Transverse colon (tissue), 4 donors: ENCODE measurements at places on chromosomes 2 and 18.

GRCh38 chr2:125634662-125635061, 1021.3 kb upstream of the GYPC start:
- DNase-seq, result no peak

GRCh38 chr18:48376406-48376805, 32.8 kb downstream of the ZBTB7C start:
- no peak for DNase-seq

- no peak for DNase-seq
These were observed 68.7 kb upstream of the EDAR start for GRCh38 chr2:109057686-109058085.

GRCh38 chr18:23068570-23069310, 66.5 kb upstream of the CABLES1 start:
- no peak for DNase-seq

- no peak for DNase-seq
These were observed 128.6 kb downstream of the TSN start for GRCh38 chr2:121884078-121884477.

GRCh38 chr18:6441200-6441599, 26.5 kb upstream of the L3MBTL4 start:
- DNase-seq, result no peak

- DNase-seq, result no peak
These were observed 40.3 kb upstream of the ATP8B1 start for GRCh38 chr18:57843386-57843785.

- no peak for DNase-seq
These were observed 1.4 kb downstream of the FAM171B start for GRCh38 chr2:186695081-186695756.

DNA sequence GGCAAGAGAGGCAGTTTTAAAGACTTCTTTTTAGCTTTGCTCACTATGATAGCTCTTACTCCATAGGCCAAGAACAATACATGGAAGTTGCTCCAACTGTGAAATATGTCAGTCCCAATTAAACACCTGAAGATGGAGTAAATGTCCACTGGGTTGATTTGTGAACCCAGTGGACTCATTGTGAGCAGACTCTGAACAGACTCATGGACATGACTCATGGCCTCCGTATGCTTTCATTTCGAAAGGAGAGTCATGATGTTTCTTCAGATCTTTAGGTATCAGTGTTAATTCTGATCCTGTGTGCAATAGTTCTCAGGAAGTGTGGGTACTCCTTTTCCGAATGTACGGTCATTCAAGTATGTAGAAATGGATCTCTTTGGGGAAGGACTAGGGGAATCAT, 5.4 kb upstream of the CWC22 start:
- DNase-seq, result no peak

DNA sequence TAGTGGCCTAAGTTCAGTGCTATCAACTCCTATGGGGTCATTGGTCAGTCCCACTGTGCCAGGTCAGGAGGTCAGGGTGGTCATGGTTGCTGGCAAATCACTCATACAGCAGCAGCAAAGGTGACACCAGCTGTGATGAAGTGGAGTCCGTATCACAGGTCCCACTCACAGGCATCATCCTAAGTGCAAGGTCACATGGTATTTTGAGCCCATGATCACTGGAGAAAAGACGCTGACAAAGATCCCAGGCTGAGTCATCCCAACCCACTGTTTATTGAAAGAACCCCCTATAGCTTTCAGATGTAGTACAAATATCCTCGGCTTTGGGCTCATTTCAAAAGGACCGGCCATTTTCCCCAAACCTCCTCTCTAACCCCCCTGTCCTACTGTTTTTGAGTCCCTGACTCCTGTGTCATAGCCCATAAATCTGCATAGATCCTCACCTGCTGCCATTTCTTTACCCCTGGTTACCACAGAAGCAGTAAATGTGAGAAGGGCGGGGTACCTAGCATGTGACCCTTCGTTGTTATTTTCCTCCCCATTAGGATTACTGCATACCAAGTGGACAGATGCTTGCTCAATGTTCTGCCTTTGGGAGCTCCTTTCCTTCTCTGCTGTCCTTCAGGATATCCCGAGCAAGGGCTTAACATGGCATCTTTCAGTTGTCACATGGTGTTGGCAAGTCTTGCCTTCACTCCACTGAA, 107.7 kb downstream of the COL6A3 start:
- no peak for DNase-seq

GRCh38 chr18:58186258-58186948, 142.4 kb downstream of the NEDD4L start:
- DNase-seq, result no peak

GRCh38 chr2:98160554-98160953, 73.6 kb downstream of the VWA3B start:
- no peak for DNase-seq

DNA sequence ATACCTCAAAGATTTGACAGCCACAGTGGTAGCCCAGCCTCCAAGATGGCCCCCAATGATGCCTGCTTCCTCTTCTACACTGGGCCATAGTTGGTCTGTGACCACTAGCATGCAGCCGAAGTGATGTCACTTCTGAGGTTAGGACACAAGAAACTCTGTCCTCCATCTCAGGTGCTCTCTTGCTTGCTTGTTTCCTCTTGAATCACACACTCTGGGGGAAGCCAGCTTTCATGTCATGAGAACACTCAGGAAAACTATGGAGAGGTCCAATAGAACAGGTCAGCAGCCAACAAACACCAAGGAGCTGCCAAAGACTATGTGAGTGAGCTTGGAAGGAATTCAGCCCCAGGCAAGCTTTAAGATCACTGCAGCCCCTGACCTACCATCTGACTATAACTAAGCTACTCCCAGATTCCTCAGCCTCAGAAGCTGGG, 3.3 kb upstream of the ADAM17 start:
- no peak for DNase-seq

- DNase-seq, result no peak
These were observed 131.5 kb upstream of the PGAP1 start for GRCh38 chr2:197057959-197058358.

DNA sequence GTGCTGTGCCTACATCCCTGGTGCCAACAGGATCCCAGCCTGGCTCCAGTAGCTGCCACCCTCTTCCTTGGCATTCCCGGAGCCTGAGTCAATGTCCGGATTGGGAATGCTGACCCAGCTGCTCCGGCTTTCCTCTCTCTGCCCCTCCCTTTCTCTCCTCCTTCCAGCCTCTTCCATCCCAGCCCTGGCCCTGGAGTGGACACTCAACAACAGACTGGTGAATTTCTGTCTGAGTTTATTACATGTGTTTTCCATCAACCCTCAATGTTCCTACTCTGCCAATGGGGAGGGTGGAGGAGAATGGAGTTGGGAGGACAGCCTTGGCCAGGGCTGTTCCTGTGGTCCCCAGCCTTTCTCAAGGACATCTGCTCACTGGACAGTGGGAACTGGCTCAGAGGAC, 917 bp upstream of the PRKAG3 start:
- DNase-seq, result no peak

- DNase-seq, result peak; percentile 73
These were observed 401.2 kb downstream of the GALR1 start for GRCh38 chr18:77650799-77651385.

GRCh38 chr2:123073371-123073770, 951.7 kb upstream of the CNTNAP5 start:
- no peak for DNase-seq

- no peak for DNase-seq
These were observed 103.9 kb upstream of the DCC start for GRCh38 chr18:52236131-52236530.

GRCh38 chr2:72576861-72577260, 249.0 kb downstream of the EXOC6B start:
- no peak for DNase-seq

- no peak for DNase-seq
These were observed 52.7 kb downstream of the TAF1B start for GRCh38 chr2:9895669-9896590.

DNA sequence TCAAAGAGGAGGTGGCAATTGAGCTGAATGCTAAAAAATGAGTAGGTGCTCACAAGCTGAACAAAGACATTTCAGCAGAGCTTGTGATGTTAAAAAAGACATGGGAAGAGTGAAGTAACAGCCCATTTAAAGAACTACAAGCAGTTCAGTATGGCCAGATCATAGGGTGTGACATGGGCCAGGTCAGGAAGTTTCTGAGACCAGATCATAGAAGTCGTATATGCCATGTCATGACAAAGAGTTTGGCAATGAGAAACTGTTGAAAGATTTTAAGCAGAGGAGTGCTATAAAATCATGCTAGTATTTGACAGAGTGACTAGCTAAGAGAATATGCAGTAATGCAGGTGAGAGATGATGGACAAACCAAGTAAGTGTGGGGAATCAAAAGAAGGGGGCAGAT, 7.3 kb upstream of the PELI1 start:
- no peak for DNase-seq

DNA sequence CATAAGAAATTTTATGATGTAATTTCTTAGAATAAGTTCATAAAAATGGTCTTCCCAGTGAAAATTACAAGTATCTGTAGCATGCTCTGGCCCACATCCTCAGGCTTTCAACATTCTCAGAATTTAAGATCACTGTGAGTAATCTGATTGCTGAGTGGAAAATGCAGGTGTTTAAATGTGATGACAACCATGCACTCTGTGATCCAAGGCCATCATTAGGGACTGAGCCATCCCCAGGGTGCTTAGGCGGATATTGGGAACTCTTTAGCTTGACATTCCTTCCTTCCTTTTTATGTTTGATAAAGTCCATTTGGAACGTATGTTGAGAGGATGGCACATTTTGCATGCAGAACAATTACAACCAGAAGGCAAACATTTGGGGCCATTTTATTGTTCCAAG, 95.5 kb downstream of the ARL4C start:
- no peak for DNase-seq

DNA sequence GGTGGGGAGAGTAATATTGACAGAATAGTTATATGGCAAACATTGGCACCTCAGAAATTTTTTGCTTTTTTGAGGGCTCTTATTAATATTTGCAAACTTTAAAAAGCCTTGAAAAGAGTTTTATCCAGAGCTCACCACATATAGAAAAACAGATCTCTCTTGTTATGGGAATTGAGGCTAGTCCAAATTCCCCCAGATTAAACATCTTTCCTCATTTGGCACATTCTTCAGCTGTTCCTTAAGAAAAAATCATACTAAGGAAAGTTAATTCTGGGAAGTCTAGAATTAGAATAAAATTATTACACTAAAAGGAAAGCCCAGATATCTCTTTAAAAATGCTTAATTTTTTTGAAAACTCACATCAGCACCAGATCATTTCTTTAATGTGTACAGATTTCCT, 5.6 kb downstream of the TFPI start:
- DNase-seq, result no peak

DNA sequence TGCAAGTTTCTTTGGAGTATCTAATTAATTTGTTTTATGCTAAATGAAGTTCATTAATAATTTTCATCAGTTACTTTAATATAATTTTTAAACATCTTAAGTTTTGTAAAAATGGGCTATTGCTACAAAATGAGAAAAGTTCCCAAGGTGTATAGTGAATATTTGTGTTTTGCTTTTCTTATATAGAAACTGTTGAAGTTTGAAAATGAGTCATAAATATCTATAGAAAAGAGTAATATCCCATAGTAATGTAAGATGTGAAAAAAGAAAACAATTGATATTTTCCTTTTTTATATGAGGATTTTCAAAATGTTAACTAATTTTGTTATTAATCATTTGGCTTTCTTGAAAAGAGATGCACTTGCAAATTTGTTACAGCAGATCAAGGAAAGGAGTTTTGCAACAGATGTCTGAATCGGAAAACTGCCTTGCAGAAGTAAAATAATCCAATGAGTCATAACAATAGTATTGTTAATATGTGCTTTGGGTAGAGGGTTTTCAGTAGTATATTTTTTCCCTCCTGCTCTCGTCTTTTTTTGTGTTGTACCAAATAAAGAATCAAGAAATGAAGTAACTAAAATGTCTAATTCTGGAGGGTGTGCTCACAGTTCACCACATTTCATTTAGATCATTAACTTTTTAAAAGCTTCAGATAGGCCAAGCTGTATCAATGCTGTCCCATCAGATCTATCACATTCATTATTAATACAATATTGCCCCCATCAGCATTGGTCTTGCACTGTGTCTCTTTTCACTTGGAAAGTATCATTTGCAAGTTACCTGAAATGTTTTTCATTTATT, 15.5 kb downstream of the DUSP19 start:
- DNase-seq, result no peak
